ENCODE measurements at places on chromosomes 11 and 22.

DNA sequence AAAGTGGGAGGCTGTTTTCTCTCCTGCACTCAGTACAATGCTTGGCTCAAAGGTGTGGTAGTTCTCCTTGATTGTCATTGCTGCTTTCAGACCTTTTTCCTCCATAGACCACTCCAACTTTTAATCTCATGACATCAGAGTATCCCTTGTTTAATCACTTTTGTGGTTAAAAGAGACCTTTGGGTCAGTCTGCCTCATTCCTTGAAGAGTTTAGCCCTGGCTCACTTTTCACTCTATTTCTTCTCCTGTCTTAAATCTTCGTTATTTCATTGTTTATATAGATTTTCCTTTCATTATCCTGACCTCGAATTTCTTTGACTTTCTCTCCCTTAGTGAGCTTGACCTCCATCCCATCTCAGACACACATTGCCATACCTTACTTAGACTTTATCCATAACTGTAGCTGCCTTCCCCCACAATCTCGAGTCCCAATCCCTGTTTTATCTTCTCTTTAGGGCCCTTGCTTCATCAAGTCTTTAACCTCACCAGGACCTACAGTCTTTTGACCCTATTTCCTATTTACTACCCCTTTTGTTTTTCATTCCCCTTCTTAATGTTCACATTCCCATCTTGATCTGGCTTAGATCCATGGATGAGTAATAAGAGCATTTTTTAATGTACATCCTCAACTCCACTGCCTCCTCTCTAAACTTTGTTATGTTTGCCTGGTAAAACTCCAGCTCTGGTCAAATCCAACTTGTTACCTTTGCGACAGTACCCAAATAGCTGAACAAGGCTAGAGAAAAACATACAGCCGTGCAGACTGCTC is 9.5 kb downstream of the ATXN10 start:
- DNase-seq = no peak

GRCh38 chr11:72814286-72815109 is at the start of gene ATG16L2:
ATG16L2 (plus strand) TSS chr11:72814411; CDS start chr11:72814446, 35 bp downstream.
- peak; percentile 94 for DNase-seq

DNA sequence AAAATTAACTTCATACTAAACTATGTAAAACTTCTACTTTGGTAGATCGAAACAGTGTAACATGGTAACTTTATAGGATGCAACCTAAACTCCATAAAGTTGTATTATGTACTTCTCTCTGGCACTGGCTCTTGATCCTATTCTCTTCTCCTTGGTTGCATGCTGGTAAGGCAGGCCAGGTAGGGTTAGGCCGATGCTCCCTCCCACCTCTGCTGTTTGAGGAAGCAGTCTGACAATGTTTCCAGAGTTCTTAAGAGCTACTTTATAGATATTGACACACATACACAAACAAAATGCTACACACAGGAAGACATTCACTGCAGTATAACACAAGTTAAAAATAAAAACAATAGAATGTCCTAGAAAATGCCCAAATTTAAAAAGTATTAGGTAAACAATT is 22.5 kb downstream of the CTSC start:
- DNase-seq = no peak

DNA sequence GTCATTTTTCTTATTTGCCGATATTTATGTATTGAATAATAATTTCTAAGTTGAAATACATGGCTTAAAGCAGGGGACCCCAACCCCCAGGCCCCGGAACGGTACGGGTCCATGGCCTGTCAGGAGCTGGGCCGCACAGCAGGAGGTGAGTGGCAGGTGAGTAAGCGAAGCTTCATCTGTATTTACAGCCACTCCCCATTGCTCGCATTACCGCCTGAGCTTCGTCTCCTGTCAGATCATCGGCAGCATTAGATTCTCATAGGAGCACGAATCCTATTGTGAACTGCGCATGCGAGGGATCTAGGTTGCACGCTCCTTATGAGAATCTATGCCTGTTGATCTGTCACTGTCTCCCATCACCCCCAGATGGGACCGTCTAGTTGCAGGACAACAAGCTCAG is 4.5 kb downstream of the ZMAT5 start:
- peak; percentile 43 for DNase-seq

- DNase-seq = no peak
These were observed 42.1 kb upstream of the TPBGL start for GRCh38 chr11:75198278-75198973.

DNA sequence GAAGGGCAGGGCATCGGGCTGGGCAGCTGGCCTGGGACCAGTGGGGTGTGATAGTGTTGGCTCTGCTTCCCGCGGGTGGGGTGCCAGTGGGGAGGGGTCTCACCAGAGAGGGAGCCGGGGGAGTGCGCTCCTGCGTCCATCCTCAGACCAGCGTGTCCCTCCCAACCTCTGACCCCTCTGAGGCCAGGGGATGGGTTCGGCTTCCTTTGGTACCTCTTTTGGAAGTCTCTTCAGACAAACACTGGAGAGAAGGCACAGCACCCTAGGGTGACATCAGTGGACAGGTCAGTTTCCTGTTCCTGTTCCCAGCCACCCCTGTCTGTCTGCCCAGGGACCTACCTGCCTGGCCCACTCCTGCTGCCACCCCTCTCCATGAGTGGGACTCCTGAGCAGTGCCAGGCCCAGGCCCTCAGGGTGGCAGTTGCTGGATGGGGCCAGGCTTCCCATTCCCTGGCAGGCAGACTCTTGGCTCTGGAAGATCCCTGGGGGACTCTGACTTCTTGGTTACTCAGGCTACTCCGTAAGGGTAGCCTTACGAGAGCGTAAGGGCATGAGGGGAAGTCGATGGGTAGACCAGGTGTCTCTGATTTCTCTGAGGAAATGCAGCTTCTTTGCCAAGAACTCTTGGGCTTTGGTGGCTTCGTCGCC is 2.6 kb downstream of the TAGLN start:
- no peak for DNase-seq

- DNase-seq = no peak
These were observed 11.3 kb upstream of the BACE1-AS start for GRCh38 chr11:117279711-117280376.

DNA sequence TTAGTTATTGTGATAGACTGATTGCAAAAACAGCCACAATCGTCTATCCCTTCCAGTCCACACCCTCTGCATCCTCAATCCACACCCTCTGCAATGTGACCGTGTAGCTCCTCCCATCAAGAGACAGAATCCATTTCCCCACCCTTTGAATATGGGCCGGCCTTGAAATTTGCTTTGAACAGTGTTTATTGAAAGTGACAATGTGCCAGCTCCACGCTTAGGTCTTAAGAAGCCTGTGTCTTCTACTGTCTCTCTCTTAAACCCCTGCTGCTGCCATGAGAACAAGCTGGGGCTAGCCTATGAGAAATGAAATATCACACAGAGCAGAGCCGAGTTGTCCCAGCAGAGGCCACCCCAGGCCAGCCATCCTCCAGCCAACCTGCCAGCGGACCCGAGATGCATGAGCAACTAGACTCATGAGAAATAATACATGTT is 22.3 kb upstream of the MICAL2 start:
- DNase-seq = no peak

DNA sequence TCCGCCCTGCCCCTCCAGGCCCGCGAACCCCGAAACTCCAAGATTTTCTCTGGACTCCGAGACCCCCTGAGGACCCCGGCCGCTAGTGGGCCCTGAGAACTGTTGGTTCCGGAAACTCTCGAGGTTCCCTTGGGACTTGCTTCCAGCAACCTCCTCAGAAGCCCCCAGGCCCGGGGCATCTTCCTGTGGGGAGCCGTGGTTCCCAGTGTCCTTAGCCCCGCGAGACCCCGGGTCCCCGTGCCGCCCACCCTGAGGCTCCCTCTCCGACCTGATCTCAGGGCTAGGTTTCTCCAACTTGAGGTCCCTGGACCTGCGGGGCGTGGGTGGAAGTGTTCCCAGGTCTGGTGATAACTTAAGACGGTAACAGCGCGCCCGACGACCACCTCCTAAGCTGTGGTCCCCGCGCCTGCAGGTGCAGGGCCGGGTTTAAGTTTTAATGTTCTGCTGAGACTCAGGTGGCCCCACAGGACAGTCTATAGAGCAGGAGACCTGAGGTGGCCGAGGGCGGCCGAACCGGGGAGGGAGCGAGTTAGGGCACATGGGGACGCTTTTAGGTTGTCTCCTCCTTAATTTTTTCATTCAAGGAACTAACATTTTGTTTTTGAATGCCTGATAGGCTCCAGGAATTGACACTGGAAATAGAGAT is 720 bp downstream of the FAM118A start:
- DNase-seq = no peak

- DNase-seq = no peak
These were observed 148.0 kb downstream of the NTM start for GRCh38 chr11:131518305-131518838.
